ENCODE measurements at places on chromosomes 7 and 10.

GRCh38 chr10:994836-995558 is 6.8 kb downstream of the GTPBP4 start:
- no peak for DNase-seq

DNA sequence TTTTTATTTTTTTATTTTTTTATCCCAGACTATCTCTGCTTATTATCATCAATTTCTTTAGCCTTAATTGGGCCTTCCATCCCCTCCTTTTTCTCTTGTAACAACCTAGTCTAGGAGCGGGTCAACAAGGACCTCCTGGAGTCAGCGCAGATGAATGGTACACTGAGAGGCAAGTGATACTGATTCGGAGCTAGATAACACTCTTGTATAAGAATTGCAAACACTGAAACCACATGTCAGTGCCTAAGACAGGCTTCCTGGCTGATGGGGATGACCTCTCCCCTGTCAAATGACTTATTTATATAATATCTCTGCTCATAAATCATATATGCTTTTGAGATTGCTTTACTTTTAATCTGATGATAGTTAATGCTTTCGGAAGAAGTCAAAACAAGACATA is 22.7 kb downstream of the BPGM start:
- DNase-seq = peak; percentile 45

DNA sequence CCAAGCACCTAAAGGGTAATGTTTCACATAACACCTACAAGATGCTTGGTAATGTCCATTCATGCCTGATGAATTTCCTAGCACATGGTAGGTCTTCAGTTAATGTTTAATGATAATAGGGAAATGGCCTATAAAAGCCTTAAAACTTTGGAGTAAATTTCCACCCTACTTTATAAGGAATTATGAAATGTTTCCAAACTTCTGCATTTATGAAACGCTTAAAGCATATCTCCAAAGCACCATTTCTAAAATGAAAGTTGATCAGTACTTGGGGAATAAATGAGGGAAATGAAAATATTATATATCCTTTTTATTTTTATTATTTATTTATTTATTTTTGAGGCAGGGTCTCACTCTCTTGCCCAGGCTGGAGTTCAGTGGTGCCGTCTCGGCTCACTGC is 51.8 kb downstream of the INPP5F start:
- no peak for DNase-seq

- DNase-seq = no peak
These were observed 143.9 kb downstream of the RAPGEF5 start for GRCh38 chr7:22213081-22213480.

DNA sequence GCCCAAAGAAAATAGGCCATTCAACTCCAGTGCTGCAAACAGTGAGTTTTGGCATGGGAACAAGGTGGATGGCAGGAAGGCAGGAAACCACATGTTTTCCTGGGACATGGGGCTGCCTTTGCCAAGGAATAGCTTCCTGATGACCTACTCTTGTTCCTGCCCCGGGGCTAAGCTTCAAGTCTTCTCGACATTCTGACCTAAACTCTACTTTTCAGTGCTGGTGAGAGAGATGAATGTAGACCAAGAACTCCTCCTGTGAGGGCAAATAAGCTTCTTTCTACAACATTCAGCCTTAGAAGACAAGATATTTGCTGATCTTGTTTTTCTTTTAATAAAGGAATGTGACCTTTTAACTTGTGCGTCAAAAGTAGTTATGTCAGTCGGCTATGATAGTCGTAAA is 199.0 kb downstream of the GPR37 start:
- no peak for DNase-seq

GRCh38 chr10:30825495-30825894 is 195.9 kb upstream of the LYZL2 start:
- no peak for DNase-seq

GRCh38 chr7:55557666-55558188 is 14.6 kb downstream of the VOPP1 start:
- DNase-seq = peak; percentile 56

DNA sequence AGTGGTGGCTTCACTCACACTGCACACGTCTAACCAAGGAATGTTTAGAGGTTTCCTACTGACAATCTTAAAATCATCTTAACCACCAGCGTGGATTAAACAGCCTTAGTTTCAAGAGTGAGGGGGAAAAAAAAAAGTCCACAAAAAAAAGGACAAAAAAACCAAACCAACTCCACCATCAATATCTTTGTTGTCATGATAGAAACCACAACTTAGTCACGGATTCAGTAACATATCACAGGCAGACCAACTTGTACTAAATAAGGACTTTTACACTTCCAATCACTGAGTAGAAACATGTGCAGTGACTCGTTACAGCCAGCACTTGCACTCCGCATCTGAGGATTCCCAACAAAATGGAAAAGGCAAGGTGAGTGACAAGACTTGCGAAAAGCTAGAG is 46.5 kb downstream of the FAM171A1 start:
- no peak for DNase-seq

DNA sequence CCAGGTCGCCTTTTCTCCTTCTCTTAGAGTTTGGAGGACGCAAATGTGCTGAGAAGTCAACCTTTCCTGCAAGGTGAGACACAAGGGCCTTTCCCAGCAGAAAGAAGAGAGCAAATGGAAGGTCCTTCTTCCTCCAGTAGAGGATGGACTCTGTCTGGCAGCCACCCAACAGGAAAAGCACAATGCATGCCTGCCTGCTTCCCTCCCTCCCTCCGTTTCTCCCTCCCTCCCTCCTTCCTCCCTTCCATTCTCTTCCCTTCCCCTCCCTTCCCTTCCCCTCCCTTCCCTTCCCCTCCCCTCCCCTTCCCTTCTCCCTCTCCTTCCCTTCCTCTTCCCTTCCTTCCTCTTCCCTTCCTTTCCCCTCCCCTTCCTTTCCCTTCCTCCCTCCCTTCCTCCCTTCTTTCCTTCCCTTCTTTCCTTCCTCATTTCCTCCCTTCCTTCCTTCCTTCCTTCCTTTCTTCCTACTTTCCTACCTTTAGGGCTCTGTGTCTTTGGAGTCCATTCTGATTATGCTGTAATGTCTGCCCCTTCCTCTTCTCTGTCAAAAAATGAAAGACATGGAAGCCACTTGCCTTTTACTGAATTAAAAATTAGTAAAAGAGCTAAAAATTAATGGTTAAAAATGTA is 66.4 kb downstream of the TRUB1 start:
- DNase-seq = no peak

DNA sequence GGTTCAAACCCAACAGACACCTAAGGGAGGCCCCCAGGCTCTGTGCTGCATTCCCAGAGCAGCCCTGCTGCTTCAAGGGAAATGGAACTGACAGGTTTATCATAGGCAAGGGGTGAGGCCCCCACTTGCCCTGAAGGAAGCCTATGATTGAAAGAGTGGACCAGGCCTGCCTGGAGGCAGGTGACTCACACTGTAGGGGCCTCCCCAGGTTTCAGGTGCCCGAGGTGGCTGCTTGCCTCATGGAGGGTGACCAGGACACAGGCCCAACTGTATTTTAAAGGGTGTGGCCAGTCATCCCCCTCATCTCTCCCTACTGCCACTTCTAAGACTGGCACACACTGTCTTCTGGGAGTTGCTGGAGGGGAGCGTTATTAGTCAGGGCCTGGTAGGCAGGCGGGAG is 85.4 kb downstream of the ATXN7L1 start:
- DNase-seq = no peak

DNA sequence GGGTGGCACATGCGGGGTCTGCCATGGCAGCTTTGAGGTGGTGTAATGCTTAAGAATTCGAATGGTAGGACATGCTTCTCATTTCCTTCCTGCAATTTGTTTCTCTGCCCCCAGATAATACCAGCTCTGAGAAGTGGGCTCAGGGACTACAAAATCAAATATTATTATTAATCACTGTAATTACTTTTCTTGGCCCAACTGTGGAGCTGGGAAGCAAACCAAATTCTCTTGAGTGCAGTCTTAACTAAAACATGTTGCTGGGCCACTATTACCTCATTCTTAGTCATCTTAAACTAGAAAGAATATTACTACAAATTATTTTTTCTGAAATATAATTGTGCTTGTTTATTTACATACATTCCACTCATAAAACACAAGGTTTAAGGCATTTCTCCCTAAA is 566.7 kb upstream of the NRP1 start:
- DNase-seq = no peak

- DNase-seq = no peak
These were observed 44.4 kb downstream of the MYPN start for GRCh38 chr10:68153473-68154210.

- no peak for DNase-seq
These were observed 2.9 kb downstream of the TWIST1 start for GRCh38 chr7:19114551-19114855.

DNA sequence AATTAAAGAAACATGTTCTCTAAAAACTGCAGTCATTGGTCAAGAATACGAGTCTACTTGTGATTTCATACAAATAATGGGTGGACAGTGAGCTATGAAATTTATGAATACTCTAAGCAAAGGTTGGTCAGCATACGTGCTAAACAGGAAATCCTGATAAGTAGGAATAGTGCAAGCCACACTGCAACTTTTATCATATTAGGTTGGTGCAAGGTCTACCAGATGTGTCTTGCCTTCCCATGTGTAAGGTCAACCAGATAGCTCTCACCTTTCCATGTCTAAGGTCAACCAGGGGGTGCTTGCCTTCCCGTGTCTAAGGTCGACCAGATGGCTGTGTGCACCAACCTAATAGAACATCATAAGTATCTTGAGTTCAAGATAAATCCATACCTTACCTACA is 2.0 kb upstream of the ITGB1 start:
- DNase-seq = no peak
